ENCODE measurements at places on chromosomes 2 and 18.

DNA sequence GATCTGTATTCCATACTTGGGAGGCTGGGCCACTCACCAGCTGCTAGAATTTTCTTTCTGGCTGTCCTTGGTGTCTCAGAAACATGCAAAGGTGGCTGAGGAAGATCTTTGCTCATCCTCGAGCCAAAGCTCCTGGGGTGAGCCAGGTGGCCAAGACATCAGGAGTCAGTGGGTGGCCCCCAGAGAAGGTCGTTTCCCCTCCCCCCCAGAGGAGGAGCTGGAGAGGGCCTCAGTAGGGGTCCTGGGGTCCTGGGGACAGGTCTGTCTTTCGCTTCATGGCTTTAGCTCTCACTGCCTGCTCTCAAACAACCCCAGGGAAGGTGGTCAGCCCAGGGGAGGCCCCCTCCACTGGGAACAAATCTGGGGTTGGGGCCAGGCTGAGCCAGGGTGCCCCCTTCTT lies 13.6 kb downstream of the KCNK3 start:
- no peak for DNase-seq

DNA sequence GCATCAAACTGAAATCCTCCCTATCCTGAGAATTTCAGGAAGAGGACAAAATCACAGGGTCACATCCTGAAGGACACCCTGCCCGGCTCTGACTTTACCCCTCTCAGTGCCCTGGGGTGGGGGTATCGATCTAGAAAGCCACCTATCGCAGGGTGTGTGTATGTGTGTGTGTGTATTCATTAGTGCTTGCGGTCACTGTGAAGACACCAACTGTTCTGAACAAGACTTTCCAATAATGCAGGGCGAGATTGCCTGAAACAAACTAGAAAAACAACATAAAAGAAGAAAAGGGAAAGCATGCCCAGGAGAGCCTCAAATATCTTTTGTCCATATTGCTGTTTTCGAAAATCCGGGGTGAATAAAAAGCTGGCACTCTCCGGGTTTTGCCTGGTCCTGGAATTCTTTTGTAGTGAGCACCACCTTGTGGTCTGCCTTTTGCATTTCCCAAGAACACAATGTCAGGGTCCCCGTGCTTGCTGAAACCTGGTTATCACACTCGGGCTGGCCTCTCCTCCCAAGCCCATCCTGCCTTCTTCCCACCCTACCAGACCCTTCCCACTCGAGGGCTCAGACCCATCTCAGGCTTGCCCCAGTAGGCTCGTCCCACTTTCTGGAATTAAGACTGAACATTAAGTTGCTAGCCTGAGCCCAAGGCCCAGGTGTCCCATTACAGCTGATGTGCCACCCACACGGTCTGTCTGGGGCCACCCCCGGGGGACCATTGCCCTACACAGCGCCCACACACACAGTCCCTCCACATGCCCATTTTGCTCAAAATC lies 25.0 kb upstream of the COPS8 start:
- DNase-seq = peak; percentile 72

DNA sequence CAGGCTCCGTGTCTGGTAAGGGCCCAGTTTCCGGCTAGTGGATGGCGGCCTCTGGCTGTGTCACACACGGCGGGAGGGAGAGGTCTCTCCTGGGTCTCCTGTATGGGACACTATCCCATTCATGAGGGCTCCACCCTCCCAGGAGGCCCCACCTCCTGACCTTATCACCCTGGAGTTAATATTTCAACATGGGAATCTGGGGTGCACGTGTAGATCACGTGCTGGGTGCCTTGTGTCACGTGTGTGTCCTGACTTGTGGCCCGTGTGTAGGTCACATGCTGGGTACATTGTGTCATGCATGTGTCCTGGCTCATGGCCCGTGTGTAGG lies 9.9 kb downstream of the NEU4 start:
- no peak for DNase-seq

- DNase-seq = peak; percentile 67
These were observed 2.2 kb downstream of the TGIF1 start for GRCh38 chr18:3451989-3452749.

- DNase-seq = no peak
These were observed 114.3 kb downstream of the LNPK start for GRCh38 chr2:175887776-175888175.

GRCh38 chr2:32384529-32384928 lies 27.7 kb downstream of the BIRC6 start:
- DNase-seq = no peak

DNA sequence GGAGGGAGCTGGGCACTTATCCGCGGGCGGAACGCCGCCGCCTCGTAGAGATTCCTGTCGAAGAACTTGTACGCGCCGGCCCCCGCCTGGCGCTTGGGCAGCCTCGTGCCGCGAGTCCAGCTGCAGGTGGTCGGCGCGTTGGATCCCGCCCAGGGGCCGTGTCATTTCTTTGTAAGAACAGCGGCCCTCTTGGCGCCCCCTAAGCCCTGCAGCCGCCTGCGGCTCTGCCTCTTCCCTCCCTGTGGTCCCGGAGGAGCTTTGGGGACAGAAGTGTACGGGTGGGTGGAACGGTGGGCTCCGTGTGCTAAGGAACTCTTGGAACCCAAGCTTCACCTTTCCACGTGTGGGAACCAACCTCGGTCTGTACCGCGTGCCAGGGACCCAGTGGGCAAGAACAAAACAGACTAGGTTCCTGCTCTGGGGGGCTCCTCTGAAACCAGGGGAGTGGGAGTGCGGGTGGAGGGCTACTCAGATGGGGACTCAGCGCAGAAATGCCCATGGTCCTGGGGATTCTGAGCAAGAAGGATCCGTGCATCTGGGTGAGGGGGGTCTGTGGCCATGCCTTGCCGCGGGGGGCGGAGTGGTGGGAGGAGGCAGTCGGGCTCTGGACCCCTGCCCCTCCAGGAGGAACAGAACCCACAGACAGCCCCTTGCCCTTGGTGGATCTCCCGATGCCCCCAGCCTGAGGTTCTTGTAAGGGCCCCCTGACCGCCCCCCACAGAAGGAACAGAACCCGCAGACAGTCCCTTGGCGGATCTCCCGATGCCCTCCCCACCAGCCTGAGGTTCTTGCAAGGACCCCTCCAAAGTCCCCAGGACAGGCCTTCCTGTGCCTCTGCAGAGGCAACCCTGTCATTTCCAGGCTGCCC lies 1.5 kb downstream of the GPC1 start:
- DNase-seq = peak; percentile 21

DNA sequence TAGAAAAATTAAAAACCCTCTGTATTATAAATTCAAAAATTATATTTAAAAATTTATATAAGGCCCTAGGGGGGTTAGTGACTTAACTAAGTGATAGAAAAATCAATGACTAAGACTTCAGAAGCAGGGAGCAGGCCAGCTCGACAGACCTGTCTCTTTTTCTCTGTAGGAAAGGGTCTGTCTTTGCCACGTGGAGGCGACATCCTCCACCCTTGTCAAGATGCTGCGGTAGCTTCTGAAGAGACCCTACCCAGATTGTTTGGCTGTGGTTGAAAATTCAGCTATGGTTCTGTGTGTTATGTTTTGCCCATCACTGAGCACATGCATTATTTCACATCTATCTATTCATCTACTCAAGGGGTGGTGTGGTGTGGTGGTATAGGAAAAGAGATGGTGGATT lies 8.2 kb upstream of the SLC4A3 start:
- DNase-seq = no peak

DNA sequence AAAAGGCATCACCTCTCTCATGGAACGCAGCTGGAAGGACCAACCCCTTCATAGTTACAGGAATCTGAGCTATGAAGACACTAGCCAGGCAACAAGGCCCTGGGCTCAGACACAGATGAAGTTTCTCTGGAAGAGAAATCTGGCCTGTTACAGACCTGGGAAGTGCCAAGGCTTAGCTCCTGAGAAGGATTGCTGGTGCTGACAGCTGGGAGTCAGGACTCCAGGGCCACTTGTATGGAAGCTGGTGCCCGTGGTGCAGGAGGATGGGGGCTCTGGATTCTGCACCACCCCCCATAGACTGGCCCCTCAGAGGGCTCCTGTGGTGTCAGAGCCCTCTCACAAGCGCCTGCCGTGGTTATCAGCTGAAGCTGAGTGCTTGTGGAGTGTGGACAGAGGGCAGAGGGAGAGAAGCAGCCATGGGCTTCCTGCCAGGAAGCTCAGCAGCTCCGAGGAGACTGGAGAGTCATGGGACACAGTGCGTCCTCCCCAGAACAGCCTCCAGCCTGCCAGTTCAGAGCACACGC lies 87.3 kb upstream of the LCLAT1 start:
- DNase-seq = no peak

DNA sequence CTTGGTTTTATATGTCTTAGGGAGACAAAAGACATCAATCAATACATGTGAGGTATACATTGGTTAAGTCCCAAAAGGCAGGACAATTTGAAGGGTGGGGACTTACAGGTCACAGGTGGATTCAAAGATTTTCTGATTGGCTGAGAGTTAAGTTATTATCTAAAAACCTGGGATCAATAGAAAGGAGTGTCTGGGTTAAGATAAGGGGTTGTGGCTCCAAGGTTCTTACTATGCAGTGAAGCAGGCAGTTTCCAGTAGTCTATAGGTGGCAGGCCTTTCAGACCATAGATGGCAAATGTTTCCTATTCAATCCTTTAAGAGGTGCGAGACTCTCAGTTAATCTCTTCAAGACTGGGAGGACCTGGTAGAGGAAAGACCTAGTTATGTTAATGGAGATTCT lies 42.1 kb upstream of the NEB start:
- DNase-seq = no peak

GRCh38 chr18:10514082-10514481 lies 11.7 kb upstream of the NAPG start:
- DNase-seq = no peak

GRCh38 chr2:171874517-171874916 lies 19.5 kb downstream of the SLC25A12 start:
- DNase-seq = no peak

DNA sequence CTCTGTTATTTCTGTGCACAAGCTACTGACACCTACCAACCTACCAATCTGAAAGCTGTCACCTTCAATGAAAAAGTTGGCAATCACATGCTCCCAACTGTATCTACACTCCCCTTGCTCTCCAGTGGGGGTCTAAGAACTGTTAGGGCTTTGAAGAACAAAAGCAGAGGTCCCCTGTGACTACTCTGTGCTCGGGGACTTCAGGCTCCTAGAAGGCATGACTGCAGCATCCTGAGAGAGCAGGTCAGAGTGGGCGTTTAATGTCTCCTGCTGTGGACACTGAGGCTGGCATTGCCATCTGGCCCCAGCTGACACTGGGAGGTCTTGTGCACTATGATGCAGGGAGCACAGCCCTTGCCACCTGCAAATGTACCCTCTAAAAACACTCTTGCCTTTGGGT lies 93.3 kb downstream of the ACTR2 start:
- no peak for DNase-seq

DNA sequence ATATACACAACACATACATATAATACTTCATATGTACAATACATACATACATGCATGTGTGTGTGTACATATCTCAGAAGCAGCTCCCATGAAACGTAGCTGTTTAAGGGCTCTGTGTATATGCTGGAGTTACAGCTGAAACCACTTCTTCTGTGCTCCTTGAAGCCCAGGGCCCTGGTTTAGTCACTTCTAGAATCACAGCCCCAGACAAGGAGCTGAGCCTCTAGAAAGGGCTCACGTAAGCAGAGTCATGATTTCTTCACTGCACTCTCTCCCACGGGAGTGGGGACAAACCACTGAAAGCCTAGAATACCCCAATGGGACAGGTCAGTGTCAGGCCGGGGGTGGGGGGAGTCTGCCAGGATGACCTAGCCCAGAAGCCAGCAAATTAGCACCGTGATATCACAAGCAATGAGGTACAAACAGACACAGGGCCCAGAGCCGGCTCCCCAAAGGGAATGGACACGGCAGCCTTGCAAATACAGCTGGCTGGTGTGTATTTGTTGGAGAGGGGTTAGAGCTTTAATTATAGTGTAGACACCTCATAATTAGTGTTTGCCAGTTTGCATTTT lies 90.3 kb downstream of the C1QL2 start:
- DNase-seq = no peak

DNA sequence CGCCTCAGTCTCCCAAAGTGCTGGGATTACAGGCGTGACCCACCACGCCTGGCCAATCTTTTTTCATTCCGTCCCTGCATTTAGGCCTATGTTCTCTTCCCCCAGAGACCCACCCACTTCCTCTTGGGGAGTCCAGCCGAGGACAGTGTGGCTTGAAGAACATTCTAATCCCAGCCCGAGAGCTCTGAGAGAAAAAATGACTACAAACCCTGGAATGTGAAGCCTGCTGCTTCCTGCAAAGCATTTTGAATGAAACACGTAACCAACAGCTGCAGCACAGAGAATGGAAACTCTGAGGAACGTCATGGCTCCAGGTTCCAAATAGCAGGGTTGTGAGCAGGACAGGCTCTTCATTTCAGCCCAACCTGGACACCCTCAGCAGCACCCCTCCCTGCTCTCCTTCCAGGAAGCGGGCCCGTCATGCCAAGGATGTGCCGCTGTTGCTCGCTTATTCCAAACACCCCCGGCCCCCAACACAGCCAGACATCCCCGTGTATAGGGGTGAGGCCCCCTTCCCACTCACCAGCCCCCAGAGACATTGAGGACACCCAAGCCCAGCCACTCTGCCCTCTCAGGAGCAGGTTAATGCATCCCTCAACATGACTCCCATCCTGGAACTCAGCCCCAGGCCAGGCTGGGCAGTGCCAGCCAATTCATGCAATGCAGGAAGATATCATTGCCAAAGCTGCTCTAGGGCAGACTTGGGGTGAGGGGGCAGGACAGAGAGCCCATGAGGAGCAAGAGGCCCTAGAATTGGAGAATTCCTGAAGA lies 139.8 kb downstream of the ZFP36L2 start:
- DNase-seq = peak; percentile 100

- DNase-seq = no peak
These were observed 47.8 kb downstream of the TMEM163 start for GRCh38 chr2:134670955-134671354.

GRCh38 chr2:133483181-133483580 lies 85.1 kb downstream of the NCKAP5 start:
- no peak for DNase-seq

GRCh38 chr2:165725421-165725820 lies 68.6 kb downstream of the GALNT3 start:
- peak; percentile 61 for DNase-seq

DNA sequence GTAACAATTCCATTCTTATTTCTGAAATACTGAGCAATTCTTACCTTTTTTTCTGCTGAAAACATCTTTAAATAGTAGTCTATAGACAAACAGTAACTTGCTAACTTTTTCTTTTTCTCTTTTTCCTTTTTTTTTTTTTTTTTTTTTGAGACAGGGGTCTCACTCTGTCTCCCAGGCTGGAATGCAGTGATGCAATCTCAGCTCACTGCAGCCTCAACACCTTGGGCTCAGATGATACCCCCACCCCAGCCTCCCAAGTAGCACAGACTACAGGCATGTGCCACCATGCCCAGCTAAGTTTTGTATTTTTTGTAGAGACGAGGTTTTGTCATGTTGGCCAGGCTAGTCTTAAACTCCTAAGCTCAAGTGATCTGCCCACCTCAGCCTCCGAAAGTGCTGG lies 42.2 kb downstream of the MFSD6 start:
- DNase-seq = no peak

All from fibroblast of skin of right quadriceps (primary cell).